Erythroblast (primary cell): ENCODE measurements at places on chromosomes 3 and 15.

GRCh38 chr3:30078736-30079135 lies 527.7 kb upstream of the TGFBR2 start:
- no peak for DNase-seq

- peak; percentile 76 for DNase-seq
Observed at GRCh38 chr15:87645723-87646122, 610.8 kb downstream of the NTRK3 start.

DNA sequence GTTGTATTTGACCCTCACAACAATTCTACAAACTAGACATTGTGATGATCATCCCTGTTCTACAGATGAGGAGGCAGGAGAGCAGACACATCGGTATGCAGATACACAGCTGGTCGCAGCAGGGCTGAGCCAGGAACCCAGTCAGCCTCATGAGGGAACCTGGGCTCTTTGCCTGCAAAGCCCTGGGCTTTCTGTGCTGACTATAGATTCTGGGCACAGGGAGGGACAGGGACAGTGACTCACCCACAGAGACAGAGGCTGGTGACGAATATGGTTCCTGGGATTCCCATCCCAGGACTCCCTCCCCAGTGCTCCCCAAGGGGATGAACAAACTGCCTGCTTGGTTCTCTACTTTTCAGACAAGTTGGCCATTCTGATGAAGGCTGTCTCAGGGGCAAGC lies 3.8 kb upstream of the CAMP start:
- DNase-seq, result no peak

- no peak for DNase-seq
Observed at GRCh38 chr3:113275583-113275928, 64.2 kb downstream of the BOC start.

- DNase-seq, result no peak
Observed at GRCh38 chr3:37859908-37860199, 1.8 kb upstream of the CTDSPL start.

DNA sequence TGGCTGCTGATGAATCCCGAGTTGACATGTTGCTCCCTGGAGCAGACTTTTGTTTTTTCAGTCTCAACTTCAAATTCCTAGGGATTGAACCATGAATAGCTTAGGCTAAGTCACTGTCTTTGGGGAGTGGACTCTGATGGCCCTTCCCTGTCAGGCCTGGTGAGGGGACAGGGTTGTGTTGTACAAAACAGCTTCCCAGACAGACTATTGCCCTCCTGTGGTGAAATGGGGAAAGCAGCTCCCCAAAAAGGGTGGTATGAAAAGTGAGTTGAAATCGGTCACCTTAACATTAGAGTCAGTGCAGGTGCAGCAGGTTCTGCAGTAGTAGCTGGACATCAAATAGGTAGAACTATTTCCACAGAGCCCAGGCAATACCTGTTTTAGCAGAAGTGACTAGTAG lies 775.6 kb downstream of the ROBO2 start:
- DNase-seq, result no peak

GRCh38 chr3:143924522-143925285 lies 46.9 kb upstream of the DIPK2A start:
- DNase-seq, result no peak

GRCh38 chr3:160951642-160952487 lies 153.3 kb downstream of the B3GALNT1 start:
- no peak for DNase-seq

DNA sequence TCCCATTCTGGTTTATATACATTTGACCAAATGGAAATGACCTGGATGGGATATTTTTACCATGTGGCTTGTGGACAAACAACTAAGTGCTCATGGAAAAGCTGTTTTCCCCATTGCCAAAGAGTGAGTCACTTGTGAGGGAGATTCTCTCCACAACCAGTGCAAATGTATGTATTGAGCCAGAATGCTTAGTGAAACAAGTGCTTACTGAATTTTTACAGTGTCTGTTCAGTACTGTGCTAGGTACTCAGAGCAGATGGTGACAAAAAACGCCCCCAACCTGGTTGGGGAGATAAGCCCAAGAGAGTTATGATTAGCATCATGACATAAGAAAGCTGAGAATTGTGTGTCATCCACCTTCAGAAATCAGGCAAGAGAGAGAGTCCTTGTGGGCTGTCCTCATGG lies 2.3 kb downstream of the CHP1 start:
- peak; percentile 83 for DNase-seq

DNA sequence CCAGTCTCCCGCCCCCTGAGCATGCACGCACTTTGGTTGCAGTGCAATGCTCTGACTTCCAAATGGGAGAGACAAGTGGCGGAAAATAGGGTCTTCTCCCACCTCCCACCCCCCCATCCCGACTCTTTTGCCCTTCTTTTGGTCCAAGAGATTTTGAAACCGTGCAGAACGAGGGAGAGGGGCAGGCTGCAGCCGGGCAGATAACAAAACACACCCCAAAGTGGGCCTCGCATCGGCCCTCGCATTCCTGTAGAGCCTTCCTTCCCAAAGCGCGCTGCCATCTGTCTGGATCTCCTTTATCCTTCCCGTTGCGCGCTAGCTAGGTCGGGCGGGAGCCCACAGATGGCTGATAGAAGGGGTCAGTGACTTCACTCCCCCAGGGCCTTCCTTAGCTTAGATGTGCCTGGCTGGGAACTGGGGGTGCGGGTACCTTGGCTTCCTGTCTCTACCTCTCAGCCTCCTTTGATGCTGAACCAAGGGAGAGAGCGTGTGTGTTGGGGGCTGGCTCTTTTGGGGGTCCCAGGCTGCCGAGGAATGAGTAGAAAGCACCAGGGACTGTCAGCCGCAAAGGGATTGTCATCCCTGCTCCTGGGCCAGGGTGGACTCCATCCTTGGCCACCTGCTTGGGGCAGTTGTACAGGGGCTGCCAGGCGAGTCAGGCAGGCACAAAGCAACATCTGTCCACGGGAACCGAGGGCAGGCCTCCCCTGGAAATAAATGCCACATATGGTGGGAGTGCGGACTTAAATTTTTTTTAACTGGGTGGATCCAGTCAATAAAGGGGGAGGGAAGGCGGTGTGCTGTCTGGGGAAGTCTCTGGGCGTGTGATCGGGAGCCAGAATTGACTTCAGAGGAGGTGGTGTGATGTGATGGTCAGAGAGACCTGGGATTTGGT lies 1.8 kb downstream of the SMAD3 start:
- DNase-seq, result peak; percentile 32

- no peak for DNase-seq
Observed at GRCh38 chr3:72352176-72352575, 496.1 kb downstream of the SHQ1 start.
